ENCODE measurements at places on chromosomes 16 and 17.
A peak's percentile ranks its signal among the peaks of the same experiment; 100 is the strongest.

- no peak for DNase-seq
Measured at GRCh38 chr16:88720396-88720970, 14.2 kb downstream of the CTU2 start.

GRCh38 chr17:39352511-39352910 lies 48.9 kb downstream of the FBXL20 start:
- DNase-seq = no peak

- DNase-seq = no peak
Measured at GRCh38 chr17:34443619-34444469, 80.8 kb upstream of the CCL1 start.

DNA sequence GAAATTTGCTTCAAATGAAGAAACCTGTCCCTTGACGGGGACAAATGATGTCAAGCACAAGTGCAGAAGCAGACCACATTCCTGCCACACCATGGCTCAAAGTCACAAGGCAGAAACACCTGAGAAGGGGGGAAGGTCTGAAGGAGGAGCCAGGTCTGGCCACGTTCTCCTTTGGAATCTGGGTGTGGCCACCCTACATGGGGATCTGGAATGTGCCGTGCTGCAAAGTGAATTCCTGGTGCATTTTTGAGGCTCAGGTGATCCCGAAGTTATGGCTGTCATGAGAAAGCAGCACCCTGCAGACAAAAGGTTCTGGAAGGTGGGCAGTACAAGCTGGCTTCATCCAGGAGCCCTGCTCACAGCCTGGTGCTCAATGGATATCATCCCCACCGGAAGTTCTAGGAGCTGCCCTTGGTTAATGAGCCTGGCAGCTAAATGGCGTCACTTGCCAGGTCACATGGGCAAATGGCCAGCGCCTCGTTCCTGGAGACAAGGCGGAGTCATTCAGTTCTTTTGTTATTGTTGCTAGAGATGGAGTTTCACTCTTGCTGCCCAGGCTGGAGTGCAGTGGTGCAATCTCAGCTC lies 20.1 kb upstream of the ADCY9 start:
- DNase-seq = no peak

GRCh38 chr17:68737761-68738443 lies 136.7 kb upstream of the FAM20A start:
- no peak for DNase-seq

DNA sequence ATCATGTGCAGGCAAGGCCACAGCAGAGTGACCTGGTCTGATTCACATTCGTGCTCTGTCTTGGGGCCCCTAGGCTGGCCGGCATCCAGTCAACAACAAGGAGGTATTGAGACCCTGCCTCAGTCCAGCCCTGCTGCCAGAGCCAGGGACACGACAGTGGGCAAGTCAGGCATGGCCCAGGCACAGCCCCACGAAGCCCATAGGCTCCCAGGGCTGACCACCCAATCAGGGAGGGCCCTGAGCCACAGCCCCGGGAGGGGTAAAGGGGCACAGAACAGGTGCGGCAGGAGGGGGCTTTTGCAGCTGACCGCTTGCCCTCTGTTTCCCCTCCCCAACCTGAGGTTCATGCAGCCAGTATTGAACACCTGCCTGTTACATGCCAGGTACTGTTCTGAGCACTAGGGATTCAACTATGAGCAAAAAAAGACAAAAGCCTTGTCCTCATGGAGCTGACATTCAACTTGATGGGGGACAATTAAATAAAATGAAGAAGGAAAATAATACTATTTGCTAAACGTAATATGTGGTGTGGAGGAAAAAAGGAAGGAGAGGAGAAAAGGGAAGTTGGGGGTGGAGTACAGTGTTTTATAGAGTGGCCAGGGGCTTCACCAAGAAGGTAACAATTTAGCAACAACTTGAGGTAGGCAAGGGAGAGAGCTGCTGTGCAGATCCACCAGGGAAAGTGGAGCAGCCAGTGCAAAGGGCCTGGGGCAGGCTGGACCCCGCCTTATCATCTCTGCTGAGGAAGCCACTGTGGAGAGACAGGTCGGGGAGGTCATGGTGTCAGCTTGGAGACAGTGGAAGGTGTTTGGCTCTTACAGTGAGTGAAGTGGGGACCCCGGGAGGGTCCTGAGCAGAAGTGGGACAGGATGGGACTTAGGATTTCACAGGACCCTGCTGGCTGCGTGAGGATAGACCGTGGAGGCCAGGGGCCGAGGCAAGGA lies 6.1 kb downstream of the DRC3 start:
- no peak for DNase-seq

DNA sequence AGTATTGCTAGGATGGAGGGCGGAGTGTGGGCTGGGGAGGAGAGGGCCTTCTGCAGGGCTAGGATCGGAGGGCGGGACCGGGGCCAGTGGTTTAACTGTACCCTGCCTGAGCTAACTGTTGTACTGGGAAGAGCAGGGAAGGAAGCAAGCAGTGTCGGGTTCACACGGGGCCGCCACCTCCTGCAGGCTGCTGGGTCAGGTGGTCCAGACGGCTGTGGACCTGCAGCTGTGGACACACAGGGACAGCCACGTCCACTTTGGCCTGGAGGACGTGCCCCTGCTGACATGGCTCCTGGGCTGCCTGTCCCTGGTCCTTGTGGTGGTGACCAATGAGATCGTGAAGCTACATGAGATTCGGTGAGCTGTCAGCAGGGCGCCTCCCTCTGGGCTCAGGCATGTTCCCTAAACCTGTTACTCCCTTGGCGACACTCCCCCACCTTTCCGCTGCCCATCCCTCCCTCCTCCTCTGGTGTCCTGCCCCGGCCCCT lies 16.6 kb downstream of the CASKIN2 start:
- DNase-seq = no peak

GRCh38 chr16:83791916-83792315 lies 15.9 kb upstream of the HSBP1 start:
- DNase-seq = no peak

GRCh38 chr16:10601444-10602408 lies 21.3 kb upstream of the EMP2 start:
- no peak for DNase-seq

DNA sequence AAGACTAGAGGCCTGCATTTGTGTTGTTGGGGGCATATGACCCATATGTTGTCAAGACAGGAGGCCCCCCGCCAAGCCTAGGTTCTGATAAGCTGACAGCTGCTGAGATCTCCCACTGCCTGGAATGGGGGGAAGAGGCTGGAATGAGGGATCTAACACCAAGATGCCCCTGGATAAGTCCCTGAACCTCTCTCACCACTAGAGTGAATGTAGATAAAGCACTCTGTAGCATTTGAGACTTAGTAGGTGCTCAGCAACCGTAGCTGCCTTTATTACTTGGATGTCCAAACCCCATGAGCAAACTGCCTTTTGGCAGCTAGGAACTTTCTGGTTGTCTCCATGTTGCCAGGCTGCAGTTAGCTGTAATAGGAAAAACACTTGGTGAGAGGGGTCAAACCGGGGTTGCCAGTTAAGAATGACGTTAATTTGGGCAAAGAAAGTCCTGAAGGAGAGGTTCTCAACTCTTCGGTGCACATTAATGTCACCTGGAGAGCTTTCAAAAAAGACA lies 4.4 kb upstream of the RASL10B start:
- no peak for DNase-seq

DNA sequence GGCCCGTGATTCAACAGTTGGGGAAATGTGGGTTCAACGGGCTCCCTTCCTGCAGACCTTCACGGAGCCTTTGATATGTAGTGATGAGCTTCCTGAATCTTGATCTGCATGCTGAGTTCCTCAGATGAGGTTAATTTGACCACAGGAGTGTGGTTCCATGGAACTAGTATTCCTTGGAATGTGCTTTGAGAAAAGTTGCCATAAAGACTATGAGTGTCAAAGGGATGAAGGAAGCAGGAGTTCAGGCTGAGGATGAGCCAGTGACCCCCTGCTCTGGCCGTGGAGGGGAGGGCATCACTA lies 229.2 kb downstream of the MSI2 start:
- no peak for DNase-seq

DNA sequence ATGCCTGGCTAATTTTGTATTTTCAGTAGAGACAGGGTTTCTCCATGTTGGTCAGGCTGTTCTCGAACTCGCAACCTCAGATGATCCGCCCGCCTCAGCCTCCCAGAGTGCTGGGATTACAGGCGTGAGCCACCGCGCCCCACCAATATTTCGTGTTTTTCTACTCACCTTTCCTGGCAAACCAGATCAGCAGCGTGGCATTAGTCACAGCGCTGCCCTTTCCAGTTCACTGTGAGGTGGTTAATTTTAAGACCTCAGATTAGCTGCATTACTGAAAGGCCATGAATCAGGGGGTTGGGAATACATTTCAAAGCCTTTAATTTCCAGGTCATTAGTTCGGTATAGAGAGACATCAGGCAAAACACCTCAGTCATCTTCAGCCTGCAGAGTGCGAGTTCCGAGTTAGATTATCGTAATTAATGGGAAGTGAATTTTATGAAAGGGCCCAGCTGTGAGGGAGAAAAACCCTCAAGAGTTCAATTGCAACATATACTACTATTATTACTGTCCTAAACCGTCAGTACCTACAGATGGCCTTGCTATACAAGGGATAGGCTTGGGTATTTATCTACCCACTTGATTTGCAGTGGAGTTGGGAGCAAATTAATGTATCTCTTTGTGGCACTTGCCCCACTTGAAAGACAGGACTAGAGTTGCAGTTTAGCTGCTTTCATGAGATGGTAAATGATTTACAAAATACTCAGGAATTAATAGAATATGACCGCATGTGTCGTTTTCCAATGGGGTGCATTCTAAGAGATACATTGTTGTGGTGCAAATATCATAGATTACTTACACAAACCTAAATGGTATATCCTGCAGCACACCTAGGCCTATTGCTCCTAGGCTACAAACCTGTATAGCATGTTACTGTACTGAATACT lies 2.1 kb upstream of the USP32 start:
- DNase-seq = no peak

GRCh38 chr16:31710134-31710533 lies 163.5 kb upstream of the ZNF267 start:
- no peak for DNase-seq

- no peak for DNase-seq
Measured at GRCh38 chr17:41705271-41705991, 6.7 kb upstream of the GAST start.

- no peak for DNase-seq
Measured at GRCh38 chr16:53378138-53378537, 56.1 kb upstream of the RBL2 start.

DNA sequence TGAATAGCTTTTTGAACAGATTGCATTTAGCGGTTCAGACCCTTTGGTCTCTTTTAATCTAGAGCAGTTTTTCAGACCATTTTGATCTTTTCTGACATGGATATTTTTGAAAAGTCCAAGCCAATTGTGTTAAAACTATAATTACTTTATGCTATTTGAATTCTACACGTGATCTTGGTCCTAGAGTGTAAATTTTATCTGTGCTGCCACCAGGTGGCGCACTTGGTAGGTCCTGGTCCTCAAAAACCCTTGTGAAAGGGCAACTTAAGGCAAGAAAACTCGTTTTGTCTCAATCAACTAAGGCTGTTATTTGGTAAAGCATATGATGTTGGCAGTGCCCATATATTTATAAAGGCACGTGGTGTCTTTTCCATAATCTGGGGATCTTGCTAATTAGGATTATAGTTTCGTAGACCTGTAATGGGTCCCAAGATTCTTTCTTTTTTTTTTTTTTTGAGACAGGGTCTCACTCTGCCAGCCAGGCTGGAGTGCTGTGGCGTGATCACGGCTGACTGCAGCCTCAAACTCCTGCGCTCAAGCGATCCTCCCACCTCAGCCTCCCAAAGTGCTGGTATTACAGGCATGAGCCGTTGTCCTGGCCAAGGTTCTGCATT lies 43.9 kb upstream of the TEX2 start:
- DNase-seq = peak; percentile 72

DNA sequence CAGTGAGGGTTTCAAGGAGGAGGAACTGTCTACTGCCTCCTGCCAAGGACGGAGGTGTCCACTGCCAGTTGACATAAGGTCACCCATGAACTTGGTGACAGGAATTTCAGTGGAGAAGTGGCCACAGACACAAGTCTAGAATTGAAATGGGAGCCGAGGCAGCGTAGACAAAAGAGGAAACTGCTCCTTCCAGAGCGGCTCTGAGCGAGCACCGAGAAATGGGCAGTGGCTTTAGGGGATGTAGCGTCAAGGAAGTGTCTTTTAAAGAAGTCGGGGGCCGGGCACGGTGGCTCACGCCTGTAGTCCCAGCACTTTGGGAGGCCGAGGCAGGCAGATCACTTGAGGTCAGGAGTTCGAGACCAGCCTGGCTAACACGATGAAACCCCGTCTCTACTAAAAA lies 3.1 kb upstream of the SERPINF1 start:
- no peak for DNase-seq

- DNase-seq = no peak
Measured at GRCh38 chr16:56944954-56945839, 13.3 kb downstream of the HERPUD1 start.

GRCh38 chr17:71656964-71657858 lies 463.6 kb upstream of the SOX9 start:
- DNase-seq = no peak
